CD4-positive, alpha-beta memory T cell (primary cell): ENCODE measurements at places on chromosomes 13 and 19. TPM values are rescaled to one million over a fixed set of nuclear protein-coding genes. Genes with fewer than 3 reads are reported as not detected.

- no peaks in the 10 kb centered on the region for H3K27me3 ChIP-seq
- no peak overlapping the region for H3K27ac ChIP-seq
- no peaks in the 10 kb centered on the region for H3K4me1 ChIP-seq
- no peak overlapping the region for H3K4me3 ChIP-seq
- H3K36me3 ChIP-seq: no peaks in the 10 kb centered on the region
Measured at GRCh38 chr19:38247734-38248268, 8.4 kb downstream of the PPP1R14A start.

- H3K27ac ChIP-seq: no peak overlapping the region
- no peak overlapping the region for H3K4me3 ChIP-seq
- no peaks in the 10 kb centered on the region for H3K36me3 ChIP-seq
- H3K27me3 ChIP-seq: no peaks in the 10 kb centered on the region
Measured at GRCh38 chr13:95698047-95698749, 21.3 kb downstream of the DNAJC3 start.

DNA sequence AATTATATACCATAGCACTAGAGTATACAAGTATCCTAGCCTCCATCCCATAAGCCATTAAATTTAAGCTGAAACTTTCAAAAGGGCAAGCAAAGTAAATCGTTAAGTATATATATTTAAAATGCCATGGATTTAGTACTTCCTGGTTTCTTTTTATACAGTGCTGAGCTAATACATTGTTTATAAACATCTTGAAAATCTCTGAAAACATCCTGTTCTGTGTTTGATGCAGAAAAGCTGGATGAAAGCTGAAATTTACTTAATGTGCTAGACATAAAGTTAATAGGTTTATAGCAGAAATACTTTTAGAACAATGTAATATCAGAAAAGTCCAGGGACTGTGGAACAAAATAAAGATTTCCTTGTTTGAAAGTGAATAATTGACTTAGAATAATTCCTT is 875.4 kb downstream of the SLITRK6 start:
- H3K27ac ChIP-seq: no peak overlapping the region
- no peaks in the 10 kb centered on the region for H3K4me1 ChIP-seq
- H3K36me3 ChIP-seq: no peaks in the 10 kb centered on the region
- no peaks in the 10 kb centered on the region for H3K27me3 ChIP-seq
- DNase-seq: no peak
- H3K4me3 ChIP-seq: no peak overlapping the region

- H3K36me3 ChIP-seq: no peaks in the 10 kb centered on the region
- H3K27ac ChIP-seq: no peak overlapping the region
- no peak for DNase-seq
- H3K4me1 ChIP-seq: no peaks in the 10 kb centered on the region
- peaks cover 9% of the 10 kb centered on the region for H3K27me3 ChIP-seq
Measured at GRCh38 chr13:25731536-25731935, 320.3 kb downstream of the SHISA2 start.

DNA sequence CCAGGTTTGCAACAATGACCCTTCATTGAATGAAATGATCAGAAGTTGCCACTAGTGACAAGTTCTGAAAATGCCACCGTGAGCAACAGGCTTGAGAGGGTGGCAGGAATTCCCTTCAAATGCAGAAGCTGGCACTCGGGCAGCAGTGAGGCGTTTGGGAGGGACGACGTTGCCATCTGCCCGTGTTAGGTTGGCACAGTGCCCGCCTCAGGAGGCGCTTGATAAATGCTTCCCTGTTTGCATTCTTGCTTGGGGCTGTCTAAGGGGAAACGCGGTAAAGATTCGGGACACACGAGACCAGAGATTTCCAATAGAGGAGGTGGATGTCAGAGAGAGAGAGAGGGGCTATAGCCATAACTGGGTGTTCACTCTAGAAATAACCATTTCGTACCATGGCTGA is 101.9 kb downstream of the TEX29 start:
- H3K4me1 ChIP-seq: no peaks in the 10 kb centered on the region
- no peaks in the 10 kb centered on the region for H3K36me3 ChIP-seq
- DNase-seq: no peak
- H3K4me3 ChIP-seq: no peak overlapping the region

- no peaks in the 10 kb centered on the region for H3K27me3 ChIP-seq
- H3K4me3 ChIP-seq: no peak overlapping the region
- no peaks in the 10 kb centered on the region for H3K36me3 ChIP-seq
- DNase-seq: no peak
- H3K4me1 ChIP-seq: no peaks in the 10 kb centered on the region
Measured at GRCh38 chr13:42548731-42549551, 25.0 kb upstream of the TNFSF11 start.

DNA sequence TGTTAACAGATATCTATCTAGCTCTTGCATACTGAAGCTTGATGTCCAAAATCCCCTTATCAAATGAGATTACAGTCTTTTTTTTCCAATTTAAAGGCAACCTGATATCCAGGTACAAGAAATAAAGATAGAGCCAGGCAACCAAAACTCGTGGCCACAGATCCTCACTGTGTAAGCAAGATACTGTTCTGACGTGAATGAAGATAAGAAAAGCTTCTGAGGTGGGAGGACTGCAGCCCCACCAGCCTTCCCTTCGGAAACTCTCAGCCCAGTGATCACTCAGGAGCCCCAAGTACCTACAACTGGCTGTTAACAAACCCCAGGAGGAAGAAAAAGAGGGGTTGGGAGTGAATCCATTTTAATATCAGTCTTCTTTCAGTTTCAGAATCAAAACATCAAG is 191.6 kb downstream of the EFNB2 start:
- no peak for DNase-seq
- H3K4me1 ChIP-seq: no peaks in the 10 kb centered on the region

GRCh38 chr13:28268800-28269223 is 130.5 kb downstream of the PAN3 start:
- no peaks in the 10 kb centered on the region for H3K27me3 ChIP-seq
- H3K4me3 ChIP-seq: no peak overlapping the region
- H3K27ac ChIP-seq: no peak overlapping the region
- H3K4me1 ChIP-seq: no peaks in the 10 kb centered on the region
- H3K36me3 ChIP-seq: peaks cover 13% of the 10 kb centered on the region
- peak; percentile 18 for DNase-seq

- no peak overlapping the region for H3K4me3 ChIP-seq
- no peak overlapping the region for H3K27ac ChIP-seq
- H3K36me3 ChIP-seq: no peaks in the 10 kb centered on the region
- DNase-seq: peak; percentile 51
Measured at GRCh38 chr19:40398417-40399131, 8.6 kb upstream of the HIPK4 start.

LYL1 gene
- total RNA-seq: 16.1 TPM

ACP5 gene
- total RNA-seq: 30.3 TPM

SLC15A1 gene
- not detected for total RNA-seq
